ENCODE measurements at places on chromosomes 4 and X.

DNA sequence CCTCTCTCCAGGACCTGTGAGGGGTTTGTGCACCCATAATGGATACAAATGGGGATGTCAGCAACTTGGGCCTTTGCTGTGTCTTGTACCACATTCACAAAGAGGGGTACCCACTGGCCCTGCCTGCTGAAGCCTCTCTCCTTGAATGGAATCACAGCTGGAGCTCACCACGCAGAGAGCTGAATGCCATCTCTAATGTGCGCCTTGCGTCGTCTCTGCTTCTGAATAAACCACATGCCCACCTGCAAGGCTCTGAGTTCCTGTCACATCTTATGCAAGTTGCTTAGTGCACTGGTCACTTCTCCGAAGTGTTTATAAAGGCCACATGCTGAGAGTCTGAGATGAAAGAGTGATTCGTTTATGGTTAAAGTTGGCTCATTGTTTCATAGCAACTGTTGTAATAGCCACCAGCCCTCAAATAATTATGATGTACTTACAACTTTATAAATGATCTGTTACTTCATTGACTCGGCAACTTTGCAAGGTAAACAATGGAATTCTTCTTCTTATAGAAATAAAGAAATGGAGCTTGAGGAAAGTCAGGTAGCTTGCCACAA lies 6.2 kb upstream of the PUDP start:
- DNase-seq, result no peak

DNA sequence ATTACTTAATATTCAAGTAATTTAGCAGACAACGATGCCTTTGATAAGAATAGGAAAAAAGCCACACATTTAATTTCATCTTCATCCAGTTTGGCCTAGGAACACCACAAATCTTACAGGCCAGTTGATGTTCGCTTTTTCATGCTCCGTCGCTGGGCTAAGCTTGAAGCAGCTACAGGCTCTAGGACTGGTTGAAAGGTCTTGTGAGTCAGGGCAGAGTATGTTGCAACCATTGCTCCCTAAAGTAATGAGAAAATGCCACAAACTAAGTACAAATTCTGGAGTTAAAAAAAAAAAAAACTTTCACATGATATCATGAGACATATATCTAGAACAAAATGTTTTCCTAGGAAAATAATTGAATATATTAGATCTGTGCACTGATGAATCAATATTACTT lies 123.8 kb downstream of the RPS6KA6 start:
- DNase-seq, result no peak

- no peak for DNase-seq
Observed at GRCh38 chrX:10049236-10049635, 82.1 kb downstream of the CLDN34 start.

DNA sequence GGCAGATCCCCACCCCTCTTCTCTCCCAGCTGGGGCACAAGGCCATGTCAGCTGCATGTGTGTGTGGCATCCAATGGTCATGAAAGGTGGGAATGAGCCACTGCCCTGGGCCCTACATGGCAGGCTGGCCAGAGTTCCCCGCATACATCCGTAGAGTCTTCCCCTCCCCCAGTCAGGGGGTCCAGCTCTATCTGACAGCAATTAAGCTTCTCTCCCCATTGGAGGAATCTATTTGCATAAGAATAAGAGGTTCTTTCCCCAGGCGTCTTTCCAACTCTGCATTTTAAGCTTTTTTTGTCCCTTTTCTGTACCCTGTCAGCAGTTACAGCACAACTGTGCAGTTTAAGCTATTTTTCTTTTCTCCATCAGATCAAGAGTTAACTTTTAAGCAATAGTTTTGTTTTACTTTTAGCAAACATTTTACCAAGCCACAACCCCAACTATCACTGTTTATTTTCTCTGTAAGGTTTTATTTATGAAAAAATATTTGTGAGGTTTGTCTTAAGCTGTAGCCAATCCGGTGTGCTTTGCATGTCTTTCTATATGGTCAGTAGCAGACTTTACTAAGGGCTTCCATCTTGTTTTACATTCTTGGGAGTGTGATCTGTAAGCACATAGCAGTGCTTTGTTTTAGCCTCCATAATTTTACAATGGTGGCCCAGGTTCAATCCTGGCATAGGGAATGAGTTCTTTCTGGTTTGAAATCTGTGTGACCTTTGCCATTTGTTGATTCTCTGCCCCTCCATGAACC lies 28.7 kb downstream of the NLRP2B start:
- DNase-seq, result no peak

DNA sequence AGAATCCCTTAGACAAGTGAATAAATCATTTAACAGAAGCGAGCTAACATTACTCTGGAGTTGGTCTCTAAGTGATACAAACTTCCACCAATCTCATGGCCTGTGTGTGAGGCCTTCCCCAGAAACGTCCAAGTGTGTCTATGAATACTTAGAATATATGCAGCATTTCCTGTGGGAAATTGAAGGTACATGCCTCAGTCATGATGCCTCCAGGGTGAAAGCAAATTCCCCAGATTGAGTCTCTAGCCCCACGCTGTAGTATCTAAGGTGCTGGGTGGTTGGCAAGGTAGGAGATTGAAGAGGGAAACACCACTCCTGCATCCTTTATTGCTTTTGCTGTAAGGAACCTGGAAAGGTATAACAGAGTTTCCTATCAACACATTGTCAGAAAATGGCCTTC lies 113.8 kb downstream of the IL13RA2 start:
- no peak for DNase-seq

DNA sequence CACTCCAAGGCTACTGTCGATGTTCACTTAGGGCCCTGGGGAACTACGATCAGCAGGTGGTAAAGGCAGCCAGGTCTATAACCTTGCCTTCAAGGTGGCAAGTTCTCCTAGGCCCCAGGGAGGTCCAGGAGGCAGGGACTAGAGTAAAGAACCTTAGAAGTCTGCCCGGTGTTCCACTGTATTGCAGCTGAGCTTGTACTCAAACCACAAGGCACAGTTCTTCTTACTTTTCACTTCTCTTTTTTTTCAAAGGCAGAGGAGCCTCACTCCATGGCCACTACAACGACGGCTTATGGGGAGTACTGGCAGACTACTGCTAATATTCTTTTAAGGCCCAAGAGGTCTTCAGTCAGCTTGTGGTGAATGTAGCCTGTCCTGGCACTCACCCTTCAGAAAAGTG lies 78.8 kb upstream of the GPR174 start:
- no peak for DNase-seq

DNA sequence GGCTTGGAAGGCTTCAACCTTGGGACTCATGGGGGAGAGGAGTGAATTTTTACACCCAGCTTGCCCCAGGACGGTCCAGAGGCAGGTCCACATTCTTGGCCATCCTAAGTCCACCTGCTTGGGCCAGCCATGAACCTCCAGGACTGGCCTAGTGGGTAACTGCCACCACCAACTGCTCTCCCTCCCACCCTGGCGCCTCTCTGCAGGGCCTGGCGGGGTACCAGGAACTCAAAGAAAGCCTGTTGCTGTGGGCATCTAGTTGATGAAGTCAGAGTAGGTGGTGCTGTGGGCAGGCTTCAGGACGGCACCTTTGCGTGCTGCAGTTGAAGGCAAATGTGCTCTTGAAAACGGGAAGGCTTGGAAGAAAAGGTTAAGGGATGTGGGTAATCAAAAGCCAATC lies 12.0 kb downstream of the BCOR start:
- no peak for DNase-seq

DNA sequence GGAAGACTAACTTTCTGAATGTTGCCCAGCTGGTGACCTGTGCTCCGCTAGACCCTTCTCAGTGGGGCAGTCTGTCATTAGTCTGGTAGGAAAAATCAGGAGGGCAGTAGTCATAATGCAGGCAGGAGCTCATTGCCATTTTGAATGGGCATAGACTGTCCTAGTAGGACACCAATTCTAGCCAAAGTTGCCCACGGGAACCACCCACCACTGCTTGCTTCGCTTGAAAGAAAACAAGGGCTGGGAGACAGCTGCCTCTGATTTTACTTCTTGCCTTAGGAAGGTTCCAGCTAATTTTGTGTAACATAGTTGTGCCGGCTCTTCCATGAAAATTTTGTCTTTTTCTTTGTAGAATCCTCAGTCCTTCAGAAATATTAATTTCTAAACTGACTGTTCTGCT lies 23.3 kb downstream of the HOPX start:
- no peak for DNase-seq

- DNase-seq, result no peak
Observed at GRCh38 chr4:177301126-177301639, 8.5 kb upstream of the NEIL3 start.

DNA sequence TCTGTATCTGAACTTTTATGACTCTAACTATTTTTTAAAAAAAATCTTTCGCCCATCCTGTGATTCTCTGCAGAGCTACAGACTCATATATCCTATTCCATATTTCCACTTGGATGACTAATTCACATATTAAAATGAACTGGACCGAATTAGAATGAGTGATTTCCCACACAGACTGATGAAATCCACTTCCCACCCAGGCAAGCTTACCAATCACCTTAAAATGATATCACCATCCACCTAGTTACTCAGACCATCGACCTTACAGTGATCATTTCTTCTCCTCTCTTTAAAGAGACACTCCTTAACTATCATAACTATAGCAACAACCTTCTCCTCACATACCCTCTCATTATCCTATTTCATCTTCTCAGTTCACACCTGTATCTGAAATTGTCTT lies 34.1 kb upstream of the GUCY1B1 start:
- DNase-seq, result no peak

DNA sequence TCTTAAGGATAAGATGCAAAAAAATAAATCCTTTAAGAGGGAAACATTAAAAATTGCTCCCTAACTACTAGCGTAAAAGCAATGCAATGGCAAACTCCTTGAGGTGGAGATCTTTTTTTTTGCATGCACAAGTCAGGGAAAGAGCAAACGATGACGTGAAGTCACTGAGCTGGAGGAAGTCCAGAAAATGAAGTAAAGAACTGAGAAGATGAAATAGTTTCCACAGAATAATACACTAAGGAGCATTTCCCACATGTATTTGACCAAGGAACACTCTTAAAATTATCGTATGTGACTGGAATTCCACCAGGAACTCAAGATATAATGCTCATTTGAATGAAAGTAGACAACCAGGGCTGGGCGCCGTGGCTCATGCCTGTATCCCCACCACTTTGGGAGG lies 21.0 kb upstream of the DOCK11 start:
- no peak for DNase-seq

- DNase-seq, result no peak
Observed at GRCh38 chrX:70826715-70827114, 81.8 kb downstream of the TEX11 start.

DNA sequence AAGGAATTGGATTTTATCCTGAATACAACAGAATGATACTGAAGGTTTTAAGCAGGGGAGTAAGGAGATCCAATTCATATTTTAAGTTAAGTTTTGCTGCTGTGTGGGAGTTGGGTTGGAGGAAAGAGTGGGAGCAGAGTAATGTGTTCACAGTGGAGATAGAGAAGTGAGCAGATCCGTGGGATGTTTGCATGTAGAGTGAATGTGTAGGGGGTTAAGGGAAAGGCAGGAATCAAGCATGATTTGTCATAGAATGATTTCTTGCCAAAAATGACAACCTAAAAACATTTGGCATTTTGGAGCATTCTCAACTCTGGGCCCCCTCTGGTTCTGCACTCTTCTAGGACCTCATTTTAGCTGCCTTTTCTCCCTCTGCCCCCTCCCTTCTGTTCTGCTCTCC lies 76.6 kb downstream of the ARHGAP10 start:
- DNase-seq, result no peak

- no peak for DNase-seq
Observed at GRCh38 chr4:77358315-77358928, 201.4 kb downstream of the CCNG2 start.

DNA sequence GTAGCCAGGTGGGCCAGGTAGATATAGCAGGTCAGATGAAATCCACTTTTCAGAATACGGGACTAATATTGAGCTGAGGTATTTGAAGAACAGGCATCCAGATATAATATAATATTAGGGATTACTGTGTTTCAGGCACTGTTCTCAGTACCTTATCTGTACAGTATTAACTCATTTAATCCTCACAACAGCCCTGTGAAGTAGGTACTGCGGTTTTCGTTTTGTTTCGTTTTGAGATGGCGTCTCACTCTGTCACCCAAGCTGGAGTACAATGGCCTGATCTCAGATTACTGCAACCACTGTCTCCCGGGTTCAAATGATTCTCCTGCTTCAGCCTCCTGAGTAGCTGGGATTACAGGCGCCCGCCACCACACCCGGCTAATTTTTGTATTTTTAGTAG lies 129.6 kb downstream of the IL1RAPL2 start:
- DNase-seq, result no peak

Data from ecto neural progenitor cell (in vitro differentiated cells).